ENCODE measurements at places on chromosomes 2 and 18.

- no peak for DNase-seq
These were observed 1368.4 kb upstream of the CELF4 start for GRCh38 chr18:38933910-38934510.

- DNase-seq, result no peak
These were observed 199.1 kb upstream of the NRXN1 start for GRCh38 chr2:51231071-51231470.

DNA sequence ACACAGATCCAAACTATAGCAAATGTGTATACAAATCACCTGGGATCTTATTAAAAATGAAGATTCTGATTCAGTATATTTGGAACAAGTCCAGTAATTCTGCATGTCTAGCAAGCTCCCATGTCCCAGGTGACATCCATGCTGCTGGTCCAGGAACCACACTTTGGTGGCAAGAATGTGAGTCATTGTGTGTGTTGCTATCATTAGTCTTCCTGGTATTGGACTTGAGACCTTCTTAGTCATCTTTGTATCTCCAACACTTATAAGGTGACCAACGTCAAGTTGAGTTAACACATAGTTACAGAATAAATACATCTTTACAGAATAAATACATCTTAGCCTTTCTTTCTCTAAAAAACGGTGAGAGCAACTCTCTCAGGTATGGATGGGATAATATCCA lies 107.9 kb upstream of the NDUFV2 start:
- no peak for DNase-seq

DNA sequence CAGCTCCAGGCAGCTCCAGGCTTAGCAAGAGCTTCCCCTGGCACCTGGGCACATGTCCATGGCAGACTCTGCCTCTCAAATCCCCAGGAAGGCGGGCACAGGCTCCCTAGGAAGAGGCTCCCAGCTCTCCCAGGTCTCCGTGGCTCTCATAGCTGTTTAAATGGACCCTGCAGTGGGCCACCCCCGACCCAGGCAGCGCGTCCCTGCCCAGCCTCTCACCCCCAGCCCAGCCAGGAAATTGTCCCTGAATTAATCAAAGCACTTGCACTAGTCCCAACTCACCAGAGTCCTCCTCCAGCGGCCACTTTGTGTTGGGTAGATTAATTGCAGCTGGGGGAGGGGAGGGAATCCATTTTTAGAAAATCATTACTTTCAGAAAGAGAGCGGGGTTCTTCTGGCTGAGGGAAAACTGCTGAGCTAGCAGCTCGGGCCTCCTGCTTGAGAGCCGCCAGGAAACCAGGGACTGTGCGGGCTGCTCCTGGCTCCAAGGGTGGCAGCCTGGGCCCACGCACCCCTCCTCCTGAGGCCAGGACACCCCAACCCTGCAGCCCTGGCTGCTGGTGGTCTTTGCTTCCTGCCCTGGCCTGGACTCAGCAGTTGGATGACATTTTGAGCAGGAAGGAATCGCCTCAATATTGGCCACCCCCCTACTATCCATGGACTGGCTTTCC lies 36.0 kb downstream of the SMAD7 start:
- DNase-seq, result no peak

DNA sequence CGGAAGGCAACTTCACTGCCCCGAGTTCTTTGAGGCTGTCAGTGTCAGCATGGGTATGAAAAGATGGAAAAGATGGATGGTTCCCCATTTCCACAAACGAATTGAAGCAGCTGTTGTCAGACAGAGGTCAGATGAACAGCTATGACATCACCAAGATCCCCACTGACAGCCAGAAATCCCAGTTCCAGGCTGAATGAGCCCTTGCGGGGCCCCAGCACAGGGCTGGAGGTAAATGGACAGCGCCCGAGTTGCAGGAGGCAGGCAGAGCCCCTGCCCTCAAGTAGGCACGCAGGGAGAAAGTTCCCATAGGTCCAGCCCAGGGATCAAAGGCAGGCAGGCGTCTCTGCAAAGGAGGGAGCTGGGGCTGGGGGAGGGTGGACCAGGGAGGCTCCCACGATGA lies 169.5 kb upstream of the AGAP1 start:
- DNase-seq, result no peak

DNA sequence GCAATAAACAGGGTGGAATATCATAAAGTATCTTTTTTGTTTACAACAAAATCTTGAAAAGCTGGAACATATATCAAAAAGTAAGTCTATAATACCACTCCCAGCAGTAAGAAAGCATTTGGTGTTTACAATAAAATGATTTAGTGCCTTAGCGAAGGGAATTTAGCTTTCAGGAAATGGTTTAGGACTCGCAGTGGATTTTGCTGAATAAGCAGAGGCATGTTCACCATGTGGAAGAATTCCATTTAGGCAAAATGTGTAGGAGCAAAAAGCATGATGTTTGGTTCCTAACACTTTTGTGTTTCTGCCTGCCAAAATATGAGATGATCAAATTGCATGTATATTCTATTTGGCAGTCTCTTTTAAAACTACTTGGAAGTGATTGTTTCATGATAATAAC lies 163.6 kb downstream of the AGPS start:
- DNase-seq, result no peak

DNA sequence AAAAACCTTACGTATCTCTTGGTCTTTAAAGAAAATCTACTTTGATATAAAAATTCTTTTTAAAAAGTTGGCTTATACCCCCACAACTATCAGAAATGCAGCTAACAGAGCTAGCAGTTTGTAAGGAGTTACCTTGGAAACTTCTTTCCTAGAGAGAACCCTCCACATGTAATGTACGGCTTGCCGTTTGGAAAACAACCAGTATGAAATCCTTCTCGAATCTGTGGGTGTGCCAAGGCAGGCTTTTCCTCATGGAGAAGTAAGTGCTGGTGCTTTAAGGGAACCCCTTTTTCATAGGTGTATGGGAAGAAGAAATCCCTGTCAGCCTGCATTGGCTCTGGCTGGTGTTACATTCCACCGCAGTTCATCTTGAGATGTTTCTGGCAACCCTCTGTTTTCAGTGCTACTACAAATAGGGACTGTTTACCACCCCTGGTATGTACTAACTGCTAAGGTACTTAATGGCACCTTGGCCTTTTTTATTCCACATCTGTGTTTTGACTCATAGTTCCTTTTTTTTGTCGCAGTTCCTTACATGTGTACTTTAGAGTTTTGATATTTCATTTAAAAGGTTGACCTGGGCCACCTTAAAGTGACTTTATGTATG lies 248.4 kb downstream of the FHOD3 start:
- no peak for DNase-seq

DNA sequence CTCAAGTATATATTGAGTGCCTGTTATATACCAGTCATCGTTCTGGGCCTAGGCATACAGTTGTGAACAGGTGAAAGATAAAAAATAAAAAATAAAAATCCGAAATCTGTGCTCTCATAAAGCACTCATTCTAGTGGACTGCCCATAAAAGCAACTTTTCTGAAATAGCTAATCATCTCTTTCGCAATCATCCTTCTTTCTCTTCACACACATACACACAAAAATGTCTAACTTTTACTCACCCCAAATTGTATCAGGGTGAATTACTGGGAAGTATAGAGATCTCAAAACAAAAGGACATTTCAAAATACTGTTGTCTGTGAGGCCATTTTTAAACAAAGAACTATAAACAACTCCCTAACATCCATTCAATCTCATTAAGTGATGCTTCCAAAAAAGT lies 29.6 kb upstream of the ORC2 start:
- DNase-seq, result no peak

DNA sequence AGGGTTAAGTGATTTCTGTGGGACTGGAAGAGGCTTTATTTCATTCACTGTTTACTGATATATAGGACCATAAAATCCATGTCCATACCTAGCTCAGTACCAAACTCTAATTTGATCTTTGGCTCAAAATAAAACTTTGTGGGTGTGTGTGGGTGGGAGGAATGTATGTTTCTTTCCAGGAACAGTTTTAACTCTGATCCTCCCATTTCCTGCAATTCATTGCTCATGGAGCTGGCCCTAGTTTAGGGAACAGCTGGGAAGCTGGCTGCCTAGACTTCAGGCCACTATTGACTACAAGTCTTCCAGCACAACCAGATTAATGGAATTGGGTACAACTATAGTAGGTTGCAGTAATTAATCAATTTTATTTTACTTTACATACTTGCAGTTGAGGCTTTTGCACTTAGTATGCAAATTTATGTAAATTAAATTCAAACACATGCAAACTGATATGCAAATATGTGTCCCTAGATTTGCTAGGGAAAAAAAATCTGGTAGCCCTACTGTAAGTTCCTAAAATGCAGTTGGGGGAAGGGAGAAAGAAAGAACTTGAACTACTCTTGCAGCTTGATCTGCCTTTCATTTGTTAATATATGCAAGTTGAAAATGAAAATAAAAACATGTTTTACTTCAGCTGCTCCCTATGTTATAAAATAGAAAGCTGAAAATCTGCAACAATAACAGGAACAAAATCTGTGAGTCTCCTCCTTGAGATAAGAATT lies 1070.3 kb upstream of the CELF4 start:
- DNase-seq, result no peak

GRCh38 chr2:64128943-64129391 lies 15.3 kb downstream of the PELI1 start:
- no peak for DNase-seq

- DNase-seq, result no peak
These were observed 344.9 kb downstream of the DCDC2C start for GRCh38 chr2:4047961-4048891.

GRCh38 chr2:188320861-188321260 lies 29.2 kb downstream of the GULP1 start:
- DNase-seq, result no peak

GRCh38 chr2:128721096-128721495 lies 402.4 kb upstream of the HS6ST1 start:
- DNase-seq, result no peak

- no peak for DNase-seq
These were observed 52.0 kb downstream of the ARL4C start for GRCh38 chr2:234444893-234445292.

GRCh38 chr2:191976436-191976835 lies 129.5 kb upstream of the CAVIN2 start:
- DNase-seq, result no peak

DNA sequence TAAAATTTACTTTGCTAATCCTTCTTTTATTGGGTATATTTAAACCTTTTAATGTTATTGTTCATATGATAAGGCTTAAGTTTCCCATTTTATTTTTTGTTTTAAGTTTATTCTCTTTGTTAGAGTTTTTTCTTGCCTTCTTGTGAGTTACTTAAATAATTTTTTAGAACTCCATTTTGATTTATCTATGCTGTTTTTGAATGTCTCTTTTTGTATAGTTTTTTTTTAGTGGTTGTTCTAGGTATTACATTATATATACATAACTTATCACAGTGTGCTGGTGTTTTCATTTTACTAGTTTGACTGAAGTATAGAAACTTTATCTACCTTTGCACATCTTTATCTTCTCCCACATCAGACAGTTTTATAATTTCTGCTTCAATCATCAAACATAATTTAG lies 49.4 kb upstream of the TGFA start:
- no peak for DNase-seq

- no peak for DNase-seq
These were observed 75.4 kb downstream of the KLF7 start for GRCh38 chr2:207090389-207090788.

GRCh38 chr2:5694306-5694705 lies 2.1 kb downstream of the SOX11 start:
- peak; percentile 44 for DNase-seq

- no peak for DNase-seq
These were observed 57.2 kb downstream of the SPTBN1 start for GRCh38 chr2:54513363-54513715.

DNA sequence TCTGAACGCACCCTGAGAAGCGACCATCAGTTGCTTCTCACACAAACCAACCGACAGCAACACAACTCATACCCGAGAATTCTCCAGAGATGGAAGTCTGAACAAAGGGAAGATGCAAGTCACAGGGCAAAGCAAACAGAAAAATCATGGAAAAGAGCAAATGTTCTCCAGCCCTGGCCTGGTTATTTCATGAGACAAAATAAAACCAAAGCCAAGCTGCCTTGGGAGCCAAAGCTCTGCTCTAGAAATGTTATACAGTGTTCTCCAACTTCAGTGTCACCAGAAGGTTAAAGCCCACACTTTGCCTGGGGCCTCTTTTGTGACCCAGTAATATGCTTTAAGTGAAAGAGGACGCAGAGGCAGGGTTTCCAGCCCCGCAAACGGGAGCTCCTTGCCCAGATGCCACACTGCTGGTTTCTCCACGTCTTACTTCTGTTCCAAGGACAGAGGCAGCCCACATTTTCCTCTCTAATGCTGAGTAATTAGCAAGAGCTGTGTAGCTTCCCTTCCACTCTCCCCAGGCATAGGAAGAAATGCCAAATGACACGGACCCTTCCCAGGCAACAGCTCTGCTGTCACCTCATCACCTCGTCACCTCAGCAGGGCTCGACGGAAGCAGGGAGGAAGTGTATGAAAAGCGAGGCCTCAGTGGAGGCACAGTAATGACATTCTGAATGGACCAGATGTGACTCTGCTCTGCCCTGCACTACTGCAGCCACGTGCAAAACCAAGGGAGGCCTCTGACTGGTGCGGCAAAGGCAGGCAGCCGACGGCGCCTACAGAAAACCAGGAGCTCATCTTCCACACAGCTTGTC lies 64.7 kb downstream of the FBXO15 start:
- no peak for DNase-seq

DNA sequence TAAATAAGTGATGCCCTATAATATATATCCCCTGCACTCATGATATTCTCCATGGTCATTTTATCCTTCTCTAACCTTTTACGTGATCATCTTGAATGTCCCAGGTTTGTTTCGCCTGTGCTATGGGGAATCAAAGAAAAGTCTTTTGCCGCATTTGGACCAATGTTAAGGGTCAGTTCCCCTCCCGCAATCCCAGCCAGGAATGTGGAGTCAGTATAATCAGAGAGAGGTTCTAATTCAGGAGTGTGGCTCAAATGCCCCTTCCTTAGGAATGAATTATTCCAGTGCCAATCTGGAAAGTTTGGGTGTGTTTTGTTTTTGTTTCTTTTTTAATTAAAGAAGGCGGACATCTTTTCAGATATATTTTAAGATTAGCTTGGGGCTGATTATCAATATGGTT lies 41.8 kb downstream of the PMS1 start:
- DNase-seq, result no peak

DNA sequence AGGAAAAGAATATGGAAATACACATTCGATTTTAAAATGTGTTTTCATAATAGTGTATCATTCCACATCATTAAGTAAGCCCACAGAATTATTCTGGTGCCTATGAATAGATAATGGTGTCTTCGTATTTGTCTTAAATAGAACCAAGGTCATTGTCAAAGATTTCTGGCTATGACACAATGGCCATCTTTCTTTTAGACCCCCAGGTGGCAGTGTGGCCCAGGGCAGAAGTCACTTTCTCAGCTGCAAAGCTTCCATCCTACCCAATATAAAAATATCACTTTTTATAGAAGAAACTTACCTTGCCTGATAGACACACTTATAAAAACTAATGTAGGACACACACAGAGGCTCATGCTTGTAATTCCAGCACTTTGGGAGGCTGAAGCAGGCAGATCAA lies 57.5 kb downstream of the ZRANB3 start:
- DNase-seq, result peak; percentile 13

DNA sequence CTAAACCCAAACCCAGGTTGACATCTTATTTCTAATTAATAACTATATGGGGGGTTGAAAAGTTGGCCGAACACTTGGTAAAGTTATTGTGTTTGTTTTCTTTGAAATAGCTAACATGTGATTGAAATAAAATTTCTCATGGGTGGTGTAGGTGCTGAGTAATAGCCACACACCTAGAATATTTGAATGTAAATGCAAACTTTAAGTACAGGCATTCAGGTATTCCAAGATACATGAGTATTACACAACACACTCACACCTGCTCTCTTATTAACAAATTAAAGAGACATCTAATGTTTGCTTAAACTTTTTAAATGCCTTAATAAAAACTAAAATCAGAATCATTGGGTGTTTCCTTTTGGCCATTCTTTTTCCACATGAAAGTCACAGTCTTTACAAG lies 165.5 kb downstream of the EHBP1 start:
- no peak for DNase-seq

- DNase-seq, result no peak
These were observed 31.9 kb downstream of the GAD1 start for GRCh38 chr2:170848587-170848986.
